Occipital lobe (tissue), 3 donors: ENCODE measurements at places on chromosomes 12 and 14.
A peak's percentile ranks its signal among the peaks of the same experiment; 100 is the strongest.

DNA sequence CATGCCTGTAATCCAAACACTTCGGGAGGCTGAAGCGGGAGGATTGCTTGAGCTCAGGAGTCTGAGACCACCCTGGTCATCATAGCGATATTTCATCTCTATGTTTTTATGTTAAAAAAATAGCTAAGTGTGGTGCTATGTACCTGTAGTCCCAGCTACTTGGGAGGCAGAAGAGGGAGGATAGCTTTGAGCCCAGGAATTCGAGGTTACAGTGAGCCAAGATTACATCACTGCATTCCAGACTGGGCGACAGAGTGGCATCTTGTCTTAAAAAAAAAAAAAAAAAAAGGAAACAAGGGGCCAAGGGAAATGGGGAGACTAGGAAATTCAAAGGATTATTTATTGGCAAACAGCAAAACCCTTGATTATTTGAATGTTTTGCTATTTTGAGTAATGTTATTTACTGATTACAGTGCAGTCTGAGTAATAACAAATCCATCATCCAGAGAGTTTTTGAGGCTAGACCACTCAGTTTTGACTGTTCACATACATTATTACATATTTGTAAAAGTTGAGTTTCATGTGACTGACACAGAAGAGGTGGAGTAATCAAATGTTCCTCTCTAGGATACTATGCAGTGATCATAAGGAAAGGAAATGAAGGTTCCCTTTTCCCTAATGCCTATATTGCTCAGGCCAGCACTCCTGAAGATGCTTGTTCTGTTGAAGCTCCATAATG lies 40.8 kb downstream of the PRKCH start:
- no peak for DNase-seq

DNA sequence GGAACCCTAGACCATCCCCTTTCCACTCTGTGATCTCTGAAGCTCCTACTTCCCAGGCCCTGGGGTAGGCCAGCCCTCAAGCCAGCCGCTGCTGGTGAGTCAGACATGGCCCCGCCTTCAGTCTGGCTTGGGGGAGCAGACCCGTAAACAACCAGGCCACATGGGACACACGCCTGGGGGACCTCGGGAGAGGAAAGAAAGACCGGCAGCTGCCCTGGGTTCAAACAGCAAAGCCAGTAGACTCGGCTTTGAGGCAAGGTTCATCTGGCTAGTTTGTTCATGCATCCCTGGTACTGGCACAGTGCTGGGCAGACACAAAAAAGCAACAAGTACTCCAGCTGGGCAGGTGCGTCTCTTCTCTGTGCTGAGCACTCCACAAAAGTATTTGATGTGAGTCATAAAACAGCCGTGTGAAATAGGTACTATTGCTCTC lies 101.9 kb downstream of the SETD3 start:
- no peak for DNase-seq

DNA sequence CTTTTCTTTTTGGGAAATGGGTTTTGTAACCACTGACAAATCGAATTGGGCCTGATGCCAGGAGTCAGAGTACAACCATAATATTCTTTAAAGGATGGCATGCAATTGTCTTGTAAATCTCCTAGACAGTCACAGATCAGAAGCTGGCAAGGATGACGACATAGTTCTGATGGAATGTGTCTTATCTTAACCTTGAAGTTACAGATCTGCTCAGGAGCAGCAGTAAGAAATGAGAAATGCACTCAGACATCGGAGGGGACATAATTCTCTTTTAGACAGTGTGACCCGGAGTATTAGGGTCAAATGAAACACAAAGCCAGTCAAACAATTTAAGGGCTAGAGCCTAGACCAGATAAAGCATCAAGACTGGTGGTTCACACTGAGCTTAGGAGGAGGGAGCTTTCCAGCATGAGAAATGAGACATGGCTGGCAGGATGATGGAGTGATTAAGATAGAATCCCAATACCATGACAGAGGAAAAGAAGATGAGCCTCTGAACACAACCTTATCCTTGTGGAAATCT lies 17.5 kb downstream of the CBX5 start:
- no peak for DNase-seq

GRCh38 chr12:21502164-21502496 lies 541 bp downstream of the GOLT1B start:
- peak; percentile 12 for DNase-seq

DNA sequence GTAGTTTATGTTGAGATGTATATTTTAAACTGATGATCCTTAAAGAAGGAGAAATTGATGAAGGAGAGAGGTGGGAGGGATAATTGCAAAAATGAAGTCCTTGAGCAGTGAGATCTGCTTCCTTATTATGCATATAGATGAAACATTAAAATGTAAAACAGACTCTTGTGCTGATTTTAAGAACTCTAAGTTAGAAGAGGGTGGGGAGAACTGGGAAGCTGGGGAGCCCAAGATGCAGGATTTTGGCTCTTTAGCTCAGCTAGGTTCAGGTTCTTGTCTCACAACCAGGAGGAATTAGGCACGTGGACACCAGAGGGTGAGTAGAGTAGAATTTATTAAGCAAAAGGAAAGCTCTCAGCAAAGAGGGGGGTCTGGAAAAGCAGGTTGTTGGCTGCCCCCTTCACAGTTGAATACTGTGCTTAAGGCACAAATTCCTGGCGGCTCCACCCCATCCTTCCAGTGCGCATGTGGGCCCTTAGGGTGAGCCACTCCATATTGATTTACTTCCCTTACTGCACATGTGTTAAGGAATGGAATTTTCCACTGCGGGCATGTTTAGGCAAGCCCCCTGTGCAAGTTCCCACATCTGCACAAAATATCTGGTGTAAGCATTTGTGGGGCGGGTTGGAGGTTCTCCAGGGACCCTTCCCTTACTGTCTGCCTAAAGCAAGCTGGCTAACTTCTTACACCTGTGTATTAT lies 141.9 kb downstream of the BICD1 start:
- no peak for DNase-seq

GRCh38 chr14:80316441-80316840 lies 105.1 kb upstream of the DIO2 start:
- no peak for DNase-seq

GRCh38 chr14:55446833-55447232 lies 6.4 kb upstream of the TBPL2 start:
- DNase-seq, result no peak

DNA sequence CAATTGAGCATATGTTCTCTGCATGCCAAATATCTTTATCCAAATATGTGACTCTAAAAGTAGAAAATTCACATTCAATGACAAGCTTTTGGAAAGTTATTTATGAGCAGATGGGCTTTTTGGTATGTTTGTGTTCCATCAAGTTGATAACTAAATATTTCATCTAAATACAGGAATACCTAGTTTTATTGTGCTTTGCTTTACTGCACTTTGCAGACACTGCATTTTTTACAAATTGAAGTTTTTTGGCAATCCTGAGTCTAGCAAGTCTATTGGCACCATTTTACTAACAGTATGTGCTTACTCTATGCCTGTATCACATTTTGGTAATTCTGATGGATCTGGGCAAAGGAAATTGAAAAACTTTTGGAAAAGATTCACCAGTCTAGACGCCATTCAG lies 133.8 kb downstream of the ATXN7L3B start:
- DNase-seq, result no peak

- DNase-seq, result no peak
Observed at GRCh38 chr12:109169262-109169661, 52.9 kb downstream of the ACACB start.
